ENCODE measurements at places on chromosomes 12 and 14.

DNA sequence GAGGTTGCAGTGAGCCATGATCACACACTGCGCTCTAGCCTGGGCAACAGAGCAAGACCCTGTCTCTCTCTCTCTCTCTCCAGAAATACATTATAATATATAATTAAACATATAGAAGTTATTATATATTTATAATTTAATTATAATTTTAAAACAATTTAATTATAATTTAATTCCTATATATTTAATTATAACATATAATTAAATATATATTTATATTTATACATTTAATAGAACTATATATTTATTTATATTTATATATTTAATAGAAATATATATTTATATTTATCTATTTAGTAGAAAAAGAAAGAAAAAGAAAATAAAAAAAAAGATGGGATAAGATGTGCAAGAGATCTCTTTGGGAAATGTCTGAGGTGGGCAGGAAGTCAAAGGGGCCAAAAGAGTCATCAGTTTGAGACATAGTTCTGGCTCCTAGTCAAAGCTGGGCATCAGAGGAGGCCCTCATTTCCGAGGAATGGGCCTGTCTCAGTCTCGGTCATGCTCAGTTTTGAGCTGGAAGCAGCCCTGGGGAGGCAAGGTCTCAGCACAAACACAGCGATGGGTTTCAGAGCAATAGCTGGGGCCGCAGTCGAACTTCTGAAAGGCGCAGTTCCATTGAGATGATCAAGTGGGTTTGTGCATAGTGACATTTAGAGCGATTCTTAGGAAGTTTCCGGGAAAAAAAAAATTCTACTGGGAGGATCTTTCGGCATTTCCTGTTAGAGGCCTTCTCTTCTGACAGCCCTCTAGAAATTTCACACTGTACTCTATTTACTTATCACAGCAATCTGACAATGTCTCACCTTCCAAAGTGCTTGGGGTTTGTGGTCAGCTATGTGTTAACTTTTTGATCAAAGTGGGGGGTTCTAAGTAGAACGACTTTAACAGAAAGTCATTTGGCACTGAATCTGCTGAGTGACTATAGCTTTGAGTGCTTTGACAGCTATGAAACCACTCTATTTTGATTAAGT, 58.7 kb upstream of the GZMB start:
- DNase-seq: peak; percentile 70

GRCh38 chr14:92783813-92784431, 10.2 kb upstream of the GOLGA5 start:
- no peak for DNase-seq

DNA sequence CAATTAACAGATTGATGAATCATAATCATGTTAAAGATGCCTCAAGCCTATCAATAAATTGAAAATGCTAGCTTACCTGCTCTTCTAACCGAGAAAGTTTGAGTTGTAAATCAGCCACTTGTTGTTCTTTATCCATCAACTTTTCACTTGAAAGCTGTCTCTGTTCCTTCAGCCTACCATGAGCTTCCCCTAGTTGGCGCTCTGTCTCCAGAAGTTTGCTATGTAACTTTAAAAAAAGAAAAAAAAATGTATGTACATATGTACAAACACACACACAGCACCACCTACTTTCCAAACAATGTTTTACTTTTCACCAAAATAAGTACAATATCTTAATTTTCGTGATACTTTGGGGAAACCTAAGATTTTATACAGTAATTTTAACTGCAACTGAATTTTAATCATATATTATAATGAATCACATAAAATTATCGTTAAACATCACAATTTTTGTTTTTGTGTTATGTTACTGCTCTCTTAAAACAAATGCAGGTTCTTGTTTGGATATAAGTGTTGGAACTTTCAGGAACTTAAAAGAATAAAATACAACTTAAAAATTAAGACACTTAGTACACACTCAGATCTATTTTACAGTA, 101.2 kb downstream of the EEA1 start:
- no peak for DNase-seq

DNA sequence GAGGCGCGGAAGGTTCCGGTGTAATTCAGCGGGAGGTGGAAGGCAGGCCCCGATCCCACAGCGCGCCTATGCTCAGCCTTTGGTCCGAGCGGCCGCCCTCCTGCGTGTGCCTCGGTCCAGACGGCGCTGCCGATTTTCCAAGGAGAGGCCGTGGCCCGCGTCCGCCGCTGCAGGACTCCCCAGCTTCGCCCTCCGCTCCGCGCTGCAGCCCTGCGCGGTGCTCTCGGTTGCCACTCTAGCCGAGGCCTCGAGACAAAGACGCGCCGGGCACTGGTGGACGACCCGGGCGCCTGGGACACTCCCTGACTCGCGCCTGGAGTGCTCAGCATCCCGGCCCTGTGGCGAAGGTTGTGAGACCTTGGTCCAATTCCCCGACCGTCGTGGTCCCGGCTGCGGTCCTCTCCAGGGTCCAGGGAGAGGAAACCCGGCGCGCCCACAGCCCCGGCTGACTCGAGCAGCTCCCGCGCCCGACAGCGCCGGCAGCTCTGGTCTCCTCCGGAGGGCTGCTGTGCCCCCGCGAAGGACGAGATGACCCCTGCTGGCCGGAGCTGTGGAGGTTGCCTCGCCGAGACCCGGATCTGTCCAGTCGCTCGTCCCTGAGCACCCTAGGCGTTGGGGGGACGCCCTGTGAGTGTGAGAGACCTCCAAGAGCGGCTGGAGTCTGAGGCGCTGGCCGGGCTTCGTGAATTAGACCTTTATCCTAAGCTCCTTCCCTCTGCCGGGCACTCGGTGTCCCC, 6.5 kb downstream of the HOXC12 start:
- DNase-seq: no peak

DNA sequence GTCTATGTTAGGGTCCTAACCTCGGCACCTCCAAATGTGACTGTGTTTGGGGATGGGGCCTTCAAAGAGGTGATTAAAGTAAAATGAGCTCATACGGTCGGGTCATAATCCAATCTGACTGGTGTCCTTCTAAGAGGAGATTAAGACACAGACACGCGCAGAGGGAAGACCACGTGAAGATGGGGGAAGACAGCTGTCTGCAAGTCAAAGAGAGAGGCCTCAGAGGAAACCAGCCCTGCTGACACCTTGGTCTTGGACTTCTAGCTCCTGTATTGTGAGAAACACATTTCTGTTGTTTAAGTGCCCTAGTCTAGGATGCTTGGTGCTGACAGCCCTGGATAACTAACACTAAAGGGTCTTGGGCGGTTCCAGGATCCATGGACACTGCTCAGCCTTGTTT, 109.6 kb downstream of the DICER1 start:
- DNase-seq: peak; percentile 34

DNA sequence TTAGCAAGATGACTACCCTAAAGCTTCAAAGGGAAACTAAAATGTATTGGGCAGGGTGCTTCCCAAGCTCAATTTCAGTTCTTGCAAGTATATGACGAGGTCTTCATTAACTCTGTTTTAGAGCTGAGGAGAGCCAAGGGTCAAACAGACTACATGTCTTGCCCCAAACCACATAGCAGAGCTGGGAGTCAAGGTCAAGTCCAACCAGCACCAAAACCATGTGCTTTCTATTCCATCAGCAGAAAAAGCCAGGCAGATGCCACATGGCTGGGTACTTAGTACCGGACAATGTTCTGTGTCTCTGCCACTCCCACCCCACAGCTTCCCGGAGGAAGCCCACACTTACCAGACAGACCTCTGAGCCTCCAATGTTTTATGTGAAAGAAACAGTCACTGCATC, 17.6 kb downstream of the NID2 start:
- DNase-seq: no peak

DNA sequence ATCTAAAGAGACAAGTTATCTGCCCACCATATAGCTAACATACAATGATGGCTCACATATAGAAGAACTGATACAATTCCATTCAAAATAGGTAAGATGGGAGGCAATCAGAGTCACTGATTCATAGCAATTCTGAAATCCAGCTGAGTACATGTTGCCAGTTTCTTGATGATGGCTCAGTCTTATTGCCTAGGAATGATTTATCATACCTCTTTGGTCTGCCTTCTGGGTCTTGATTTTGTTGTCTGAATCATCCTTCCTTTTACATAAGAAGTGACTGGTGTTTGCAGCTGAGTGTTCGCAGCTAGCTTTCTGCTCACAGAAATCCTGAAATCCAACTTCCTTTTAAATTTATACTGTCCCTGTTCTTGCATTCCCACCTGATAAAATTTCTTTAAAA, 463.2 kb upstream of the MGAT4C start:
- DNase-seq: no peak

GRCh38 chr12:91404441-91404840, 221.8 kb upstream of the DCN start:
- DNase-seq: no peak

GRCh38 chr12:109915171-109916040, 15.3 kb downstream of the TCHP start:
- DNase-seq: no peak

DNA sequence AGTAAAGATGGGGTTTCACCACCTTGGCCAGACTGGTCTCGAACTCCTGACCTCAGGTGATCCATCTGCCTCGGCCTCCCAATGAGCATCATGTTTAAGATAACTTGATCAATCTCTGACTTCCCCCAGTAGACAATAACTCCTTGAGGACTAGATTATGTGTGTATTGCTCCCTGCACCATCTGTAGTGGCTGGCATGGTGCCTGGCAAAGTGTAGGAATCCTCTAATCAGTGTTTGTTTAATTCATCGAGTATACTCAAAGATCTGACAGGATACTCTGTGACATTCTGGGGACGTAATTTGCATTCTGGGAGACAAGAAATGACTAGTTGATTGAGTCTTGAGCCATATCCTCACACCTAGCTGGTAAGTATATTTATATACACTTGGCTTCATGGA, 873.5 kb upstream of the TMEM132C start:
- DNase-seq: no peak

- DNase-seq: no peak
Measured at GRCh38 chr12:88391556-88391955, 188.7 kb downstream of the KITLG start.

GRCh38 chr12:3367750-3368444, 123.1 kb upstream of the PRMT8 start:
- DNase-seq: no peak

- peak; percentile 67 for DNase-seq
Measured at GRCh38 chr12:6699989-6700645, 498 bp downstream of the PIANP start.

DNA sequence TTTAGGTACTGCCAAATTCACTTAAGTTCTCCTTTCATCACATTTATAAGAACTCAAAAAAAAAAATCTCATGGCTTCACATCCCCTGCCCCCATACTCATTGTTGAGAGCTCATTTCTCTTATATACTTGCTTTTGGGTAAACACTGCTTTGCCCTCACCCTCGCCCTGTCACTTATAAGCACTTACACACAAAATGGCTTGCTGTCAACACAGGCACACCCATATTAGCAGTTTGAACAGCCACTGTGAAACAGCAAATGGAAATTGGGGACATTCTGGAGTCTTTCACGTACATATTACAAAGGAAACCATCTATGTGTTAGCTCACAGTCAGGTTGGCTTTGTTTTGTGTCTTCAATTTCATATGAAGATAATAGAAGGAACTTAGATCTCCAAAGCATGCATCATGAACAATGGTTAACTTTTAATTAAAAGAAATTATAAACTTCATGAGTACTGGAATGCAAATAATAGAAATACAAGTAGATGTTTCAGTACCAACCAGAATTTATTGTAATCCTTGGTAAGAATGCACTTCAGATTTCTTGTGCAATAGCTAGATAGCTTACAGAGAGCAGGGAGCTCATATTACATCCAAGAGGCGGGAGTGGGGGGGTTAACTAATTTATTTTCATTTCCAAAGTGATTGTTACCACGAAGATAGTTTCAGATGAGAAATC, 272.2 kb downstream of the ALG10B start:
- no peak for DNase-seq

DNA sequence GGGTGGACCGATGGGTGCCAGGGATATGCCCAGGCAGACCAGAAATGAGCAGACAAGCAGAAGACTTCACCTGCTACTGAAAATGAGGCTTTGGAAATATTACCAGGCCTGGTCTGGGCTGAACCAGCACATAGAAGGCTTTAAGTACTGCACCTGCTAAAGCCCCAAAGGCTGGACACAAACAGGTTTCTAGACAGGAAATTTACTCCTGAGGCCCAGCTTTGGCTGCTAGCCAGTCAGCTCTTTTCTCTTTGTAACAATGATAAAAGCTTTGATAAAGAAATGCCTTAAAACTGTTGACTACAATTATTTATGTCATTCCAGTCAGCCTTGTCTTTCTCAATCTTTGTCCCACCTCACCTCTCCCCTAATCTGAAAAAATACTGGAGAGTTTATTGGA, 228.9 kb upstream of the EGLN3 start:
- DNase-seq: no peak

GRCh38 chr12:112219195-112219594, 93.8 kb downstream of the TRAFD1 start:
- DNase-seq: no peak

DNA sequence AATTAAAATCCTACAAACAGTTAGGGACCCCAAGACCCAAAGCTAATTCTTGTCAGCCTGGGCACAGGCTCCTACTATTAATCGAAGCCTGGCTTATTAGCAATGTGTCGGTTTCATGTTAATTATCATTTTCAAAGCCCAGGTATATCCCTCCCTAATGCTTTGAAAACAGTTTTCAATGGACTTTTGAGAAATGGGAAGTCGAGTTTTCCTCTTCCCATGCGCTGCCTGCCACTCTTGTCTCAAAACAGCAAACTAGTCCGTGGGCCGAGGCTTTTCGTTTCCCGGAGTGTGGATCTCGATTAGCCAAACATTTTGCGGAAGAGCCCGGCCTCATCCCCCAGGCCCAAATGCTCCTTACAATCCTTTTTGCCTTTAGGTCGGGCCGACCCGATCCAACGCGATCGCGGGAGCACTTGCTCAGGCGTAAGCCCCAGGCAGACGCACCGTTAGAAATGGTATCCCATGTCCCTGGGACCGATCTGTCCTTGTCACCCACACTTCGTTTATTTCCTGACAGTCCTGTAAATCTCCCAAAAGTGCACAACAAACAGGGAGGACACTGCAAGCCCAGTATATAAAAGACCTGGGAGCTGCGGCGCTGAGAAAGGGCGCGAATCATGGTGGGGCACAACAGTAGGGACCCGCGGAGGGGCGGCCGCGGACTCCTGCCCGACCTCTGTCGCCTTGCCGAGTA, 1.5 kb downstream of the SIX6 start:
- no peak for DNase-seq

GRCh38 chr12:26496170-26496569, 300.8 kb downstream of the SSPN start:
- DNase-seq: no peak

GRCh38 chr14:92122351-92122677, 545 bp downstream of the CPSF2 start:
- no peak for DNase-seq

All from activated effector memory CD4-positive, alpha-beta T cell treated with anti-CD3 and anti-CD28 coated beads, Interleukin-2, amount 50 U/mL, for 16 hours (primary cell).